ENCODE measurements at places on chromosomes 1 and 21. TPM values are rescaled to one million over a fixed set of nuclear protein-coding genes. Genes with fewer than 3 reads are reported as not detected.

C1orf87 gene
- not detected for total RNA-seq

GRHL3 gene
- 120 TPM for total RNA-seq

RIMKLA gene
- total RNA-seq = 0.64 TPM

HSD3B1 gene
- total RNA-seq = 5.4 TPM

RAD54L gene
- total RNA-seq = 1.1 TPM

TRIM67 gene
- not detected for total RNA-seq

ZNF593OS gene
- not detected for total RNA-seq

RGS16 gene
- 3.6 TPM for total RNA-seq

PRR9 gene
- 34.6 TPM for total RNA-seq

FAM78B gene
- total RNA-seq = 0.72 TPM

GUCA2B gene
- total RNA-seq = not detected

SEC16B gene
- 1.7 TPM for total RNA-seq

SAMSN1 gene
- total RNA-seq = 0.89 TPM

FTCD gene
- not detected for total RNA-seq

AKR7A2 gene
- 67.9 TPM for total RNA-seq

C1orf53 gene
- not detected for total RNA-seq

LCE1F gene
- not detected for total RNA-seq

SLAMF9 gene
- not detected for total RNA-seq

TBX19 gene
- 6.7 TPM for total RNA-seq

PLEKHA6 gene
- total RNA-seq = 12.2 TPM

NPHS2 gene
- not detected for total RNA-seq

CACHD1 gene
- 14.7 TPM for total RNA-seq

USH2A gene
- total RNA-seq = not detected
